ENCODE measurements at places on chromosomes 5 and 9.
A peak's percentile ranks its signal among the peaks of the same experiment; 100 is the strongest.

DNA sequence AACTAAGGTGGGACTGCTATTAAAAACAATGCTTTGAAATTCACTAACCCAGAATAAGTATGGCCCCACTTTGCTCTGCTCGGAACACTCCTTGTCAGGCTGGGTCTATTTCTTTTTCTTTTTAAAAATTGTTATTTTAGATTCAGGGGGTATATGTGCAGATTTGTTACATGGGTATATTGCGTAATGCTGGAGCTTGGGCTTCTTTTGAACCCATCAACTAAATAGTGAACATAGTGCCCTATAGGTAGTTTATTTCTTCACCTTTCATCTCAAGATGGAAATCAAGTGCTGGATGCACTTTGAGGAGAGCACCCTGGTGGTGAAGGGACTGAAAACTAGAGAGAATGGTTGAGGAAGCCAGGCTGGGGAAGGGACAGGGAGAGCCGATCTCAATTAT, 51.0 kb downstream of the GLRA1 start:
- DNase-seq = no peak

GRCh38 chr5:155019601-155020226, 6.2 kb downstream of the KIF4B start:
- DNase-seq = no peak

GRCh38 chr9:128096616-128097536, 28.8 kb downstream of the SLC25A25 start:
- DNase-seq = no peak

DNA sequence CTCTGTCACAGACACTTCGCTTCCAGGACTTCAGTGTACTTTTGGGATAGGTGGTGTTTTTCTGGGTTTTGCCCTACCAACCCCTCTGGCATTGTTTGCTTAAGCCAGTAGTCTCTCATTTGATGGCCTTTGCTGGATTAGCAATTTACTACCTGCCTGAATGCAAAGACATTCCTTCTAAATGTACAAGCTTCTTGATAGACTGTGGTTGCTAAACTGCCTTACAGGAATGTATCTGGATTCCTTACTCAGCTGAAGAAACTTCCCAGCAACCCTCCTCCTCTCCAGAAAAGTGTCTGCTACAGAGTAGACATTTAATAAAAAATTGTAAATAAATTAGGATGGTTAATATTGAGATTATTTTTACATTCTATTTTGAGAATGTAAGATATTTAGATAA, 1916.7 kb downstream of the EFNA5 start:
- no peak for DNase-seq

DNA sequence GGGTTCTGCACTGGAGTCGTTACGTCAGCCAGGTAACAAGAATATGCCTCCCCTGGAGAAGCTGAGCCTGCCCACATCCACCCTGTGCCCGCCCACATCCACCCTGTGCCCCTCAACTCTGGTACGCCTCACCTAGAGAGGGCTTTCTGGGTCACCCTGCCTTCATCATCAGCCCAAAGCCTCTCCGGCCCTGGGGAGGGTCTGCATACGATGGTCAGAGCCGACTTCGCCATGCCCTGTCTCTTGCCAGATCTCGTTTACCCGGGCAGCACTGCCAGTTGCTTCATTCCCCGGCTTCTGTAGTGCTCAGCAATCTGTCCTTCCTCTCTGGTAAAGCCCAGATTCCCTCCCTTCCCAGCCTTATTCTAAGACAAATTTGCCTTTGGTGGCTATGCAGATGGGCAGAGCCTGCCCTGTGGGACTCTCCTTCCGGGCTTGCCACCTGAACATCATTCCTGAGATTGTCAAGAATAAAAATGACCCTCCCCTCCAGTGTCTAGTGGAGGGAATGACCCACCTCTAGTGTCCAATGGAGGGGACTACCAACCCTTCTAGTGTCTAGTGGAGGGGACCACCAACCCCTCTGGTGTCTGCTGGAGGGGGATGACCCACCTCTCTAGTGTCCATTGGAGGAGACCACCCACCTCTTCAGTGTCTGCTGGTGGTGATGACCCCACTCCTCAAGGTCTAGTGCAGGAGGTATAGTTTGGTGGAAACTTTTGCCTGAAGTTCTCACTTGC, 3.4 kb downstream of the PLEKHG4B start:
- DNase-seq = no peak

DNA sequence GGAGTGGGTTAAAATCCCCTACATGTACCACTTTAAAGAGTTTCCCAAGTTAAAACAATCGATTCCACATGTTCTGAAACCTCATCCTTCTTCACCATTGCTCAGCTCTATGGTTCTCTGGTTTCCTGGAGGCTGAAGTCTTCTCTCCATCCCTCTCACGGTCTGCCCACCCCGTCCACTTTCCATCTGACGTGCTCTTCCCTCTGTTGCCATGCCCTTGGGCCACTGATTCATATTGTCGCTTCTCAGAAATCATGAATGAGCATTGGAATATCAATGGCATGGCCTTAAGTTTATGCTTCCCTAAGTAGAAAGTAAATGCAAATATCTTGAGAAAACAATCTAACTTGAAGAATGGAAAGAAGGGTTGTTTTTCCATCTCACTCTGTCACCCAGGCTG, 30.9 kb downstream of the GDNF start:
- DNase-seq = no peak

GRCh38 chr5:55347786-55348185, 40.0 kb downstream of the MTREX start:
- DNase-seq = no peak

GRCh38 chr9:16068476-16068875, 515.6 kb downstream of the CCDC171 start:
- DNase-seq = no peak

DNA sequence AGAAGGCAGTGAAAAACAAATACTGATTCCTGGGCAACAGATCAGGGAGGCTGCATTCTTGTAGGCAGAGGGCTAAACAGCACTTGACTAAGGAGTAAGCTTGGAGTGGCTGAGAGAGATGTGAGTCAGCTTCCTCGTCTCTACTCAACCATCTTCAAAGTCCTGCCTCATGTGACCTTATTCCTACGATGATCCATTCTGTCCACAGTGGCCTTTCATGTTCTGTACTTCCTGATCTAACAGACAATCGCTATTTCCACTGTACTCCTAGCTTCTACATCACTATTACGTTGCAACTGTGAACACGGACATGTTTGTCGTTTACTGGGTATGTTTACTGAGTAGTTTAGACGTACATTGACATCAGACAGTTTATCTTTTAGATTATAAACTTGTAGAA, 365.4 kb downstream of the ARL15 start:
- DNase-seq = no peak

DNA sequence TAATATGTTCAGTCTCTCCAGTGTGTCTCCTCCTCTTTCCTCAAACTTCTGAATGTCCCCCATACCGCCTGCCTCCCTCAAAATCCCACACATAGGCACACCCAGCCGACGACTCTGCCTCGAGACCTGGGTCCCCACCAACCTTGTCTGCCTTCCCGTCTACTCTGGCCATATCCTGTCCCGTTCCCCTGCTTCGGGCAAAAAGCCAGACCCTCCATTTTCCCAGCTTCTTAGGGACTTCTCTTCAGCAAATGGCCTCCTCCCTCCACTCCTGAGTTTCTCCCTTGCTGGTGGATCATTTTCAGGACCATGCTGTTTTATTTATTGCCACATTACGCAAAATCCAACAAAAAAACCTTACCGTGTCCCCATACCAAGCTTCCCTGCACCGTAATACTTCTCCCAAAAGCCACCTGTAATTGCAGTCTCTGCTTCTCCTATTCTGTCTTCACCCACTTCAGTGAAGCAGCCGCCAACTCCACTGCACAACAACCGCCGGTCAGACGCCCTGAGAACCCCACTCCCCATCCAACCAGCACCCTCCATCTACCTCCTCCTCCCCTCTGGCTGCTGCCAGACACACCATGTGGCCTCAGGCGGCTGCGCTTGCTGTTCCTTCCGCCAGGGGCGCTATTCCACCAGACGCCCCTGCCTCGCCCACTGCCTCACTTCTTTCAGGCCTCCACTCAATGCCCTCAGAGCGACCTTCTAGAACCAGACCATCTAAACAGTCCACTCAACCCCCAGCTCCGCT, 117.0 kb downstream of the TRPM6 start:
- no peak for DNase-seq

DNA sequence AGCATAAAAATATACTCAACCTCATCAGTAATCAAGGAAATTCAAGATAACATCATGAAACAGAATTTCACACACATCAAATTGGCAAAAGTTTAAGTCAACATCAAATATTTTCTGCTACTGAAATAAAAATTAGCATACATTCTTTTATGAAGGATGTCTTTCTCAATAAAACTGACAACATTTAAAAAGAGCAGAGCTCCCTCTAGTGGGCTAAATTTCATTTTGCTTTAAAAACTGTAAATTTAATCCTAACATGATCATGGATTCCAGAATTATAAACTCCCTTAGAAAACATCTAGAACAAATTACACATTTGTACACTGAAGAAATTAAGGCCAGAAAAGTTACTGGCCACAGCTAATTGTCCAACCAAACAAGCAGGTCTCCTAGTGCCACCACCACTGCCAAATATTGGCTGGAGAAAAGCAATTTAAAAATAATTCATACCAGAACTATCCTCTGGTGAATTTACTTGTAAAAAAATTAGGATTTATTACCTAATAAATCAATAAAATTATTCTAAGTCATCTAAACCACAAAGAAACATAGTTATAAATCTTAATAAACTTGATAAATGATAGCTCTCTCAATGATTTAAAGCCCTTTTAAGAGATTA, 31.2 kb downstream of the DEPDC1B start:
- DNase-seq = no peak

DNA sequence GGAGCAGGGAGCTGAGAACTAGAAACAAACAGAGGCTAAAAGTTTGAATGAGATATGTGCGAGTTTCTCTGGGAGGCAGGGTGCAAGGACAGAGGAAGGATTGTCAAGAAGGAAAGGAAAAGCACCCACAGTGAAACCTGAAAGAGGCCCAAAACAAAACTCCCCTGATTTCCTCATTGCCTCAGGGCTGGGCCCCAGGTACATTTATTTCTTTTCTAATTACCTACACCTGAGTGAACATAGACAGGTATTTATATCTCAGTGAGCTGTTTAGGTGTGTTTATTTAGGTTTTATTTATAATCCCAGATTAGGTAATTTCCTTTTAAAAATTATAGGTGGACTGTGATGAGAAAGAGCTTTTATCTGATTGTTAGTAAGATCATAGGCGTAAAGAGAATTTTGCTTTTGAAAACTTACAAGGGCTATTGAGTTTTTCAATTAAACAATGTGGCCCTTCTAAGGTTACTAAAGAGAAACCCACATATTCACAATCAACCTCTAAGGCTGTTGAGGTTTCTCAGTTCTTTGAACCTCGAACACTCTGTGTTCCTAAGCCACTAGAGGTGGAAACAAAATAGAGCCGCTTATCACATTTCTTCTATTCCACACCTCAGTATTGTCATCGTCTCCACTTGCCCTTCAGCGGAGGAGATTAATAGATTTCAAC, 344.8 kb downstream of the ZNF608 start:
- no peak for DNase-seq

DNA sequence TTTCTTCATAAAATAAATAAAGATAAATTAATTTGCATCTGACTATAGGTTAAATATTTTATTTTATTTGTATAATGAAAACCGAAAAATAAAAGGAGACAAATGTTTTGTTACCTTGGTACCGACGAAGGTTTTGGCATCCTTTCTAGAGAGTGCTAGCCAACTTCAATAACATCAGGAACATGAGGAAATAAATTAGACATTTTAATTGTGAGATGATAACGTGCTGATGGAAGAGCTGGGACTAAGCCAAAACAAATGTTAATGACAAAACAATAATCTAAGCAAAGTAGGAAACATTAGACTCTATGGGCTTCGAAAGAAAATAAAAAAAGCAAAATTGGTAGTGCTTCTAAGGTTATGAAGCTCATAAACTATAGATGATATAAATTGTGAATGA, 201.0 kb downstream of the IRX2 start:
- no peak for DNase-seq

GRCh38 chr9:135864447-135865049, 42.8 kb downstream of the CAMSAP1 start:
- DNase-seq = no peak

DNA sequence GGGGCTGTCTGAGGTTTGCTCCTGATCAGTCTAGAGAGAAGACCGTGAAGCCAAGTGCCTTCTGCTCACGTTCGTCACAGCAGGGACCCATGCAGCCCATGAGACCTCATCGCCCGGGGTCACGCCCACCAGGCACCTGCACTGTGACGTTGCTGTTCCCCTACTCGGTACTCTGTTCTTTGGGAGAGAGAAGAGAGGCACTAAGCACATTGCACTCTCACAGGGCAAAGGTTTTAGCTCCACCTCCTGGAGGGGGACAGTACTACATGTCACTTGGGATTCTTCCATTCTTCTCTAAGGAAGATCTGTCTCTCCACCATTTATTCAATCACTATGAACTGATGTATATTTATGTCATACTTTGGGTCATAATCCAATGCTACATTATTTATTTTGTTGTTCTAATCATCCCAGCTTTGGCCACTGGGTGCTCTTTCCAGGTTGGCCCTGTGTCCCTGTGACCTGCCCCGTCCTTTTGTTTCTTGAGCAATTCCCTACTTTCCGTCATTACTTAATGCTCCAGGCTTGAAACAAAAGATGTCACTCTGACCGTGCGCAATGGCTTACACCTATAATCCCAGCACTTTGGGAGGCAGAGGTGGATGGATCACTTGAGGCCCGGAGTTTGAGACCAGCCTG, 31.4 kb upstream of the BRD3 start:
- no peak for DNase-seq

GRCh38 chr5:132456296-132456986, 34.1 kb downstream of the IRF1 start:
- DNase-seq = no peak

DNA sequence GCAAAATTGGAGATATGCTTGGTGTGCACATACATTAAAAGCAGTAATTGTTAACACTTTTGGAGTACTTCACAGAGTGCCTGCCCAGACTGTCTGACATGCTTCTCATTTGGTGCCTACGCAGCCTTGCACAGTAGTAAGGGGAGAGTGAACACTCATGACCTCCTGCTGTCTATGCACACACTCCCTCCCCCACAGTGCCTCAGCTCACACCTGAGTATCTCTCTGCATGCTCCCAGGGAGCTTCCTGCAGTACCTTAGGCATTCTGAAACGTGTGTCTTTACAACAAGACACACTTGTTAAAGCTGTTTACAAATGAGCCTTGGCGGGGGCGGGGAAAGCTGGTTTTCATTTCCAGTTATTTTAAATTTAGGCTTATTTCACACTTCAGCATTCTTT, 18.0 kb downstream of the MAP3K1 start:
- no peak for DNase-seq

DNA sequence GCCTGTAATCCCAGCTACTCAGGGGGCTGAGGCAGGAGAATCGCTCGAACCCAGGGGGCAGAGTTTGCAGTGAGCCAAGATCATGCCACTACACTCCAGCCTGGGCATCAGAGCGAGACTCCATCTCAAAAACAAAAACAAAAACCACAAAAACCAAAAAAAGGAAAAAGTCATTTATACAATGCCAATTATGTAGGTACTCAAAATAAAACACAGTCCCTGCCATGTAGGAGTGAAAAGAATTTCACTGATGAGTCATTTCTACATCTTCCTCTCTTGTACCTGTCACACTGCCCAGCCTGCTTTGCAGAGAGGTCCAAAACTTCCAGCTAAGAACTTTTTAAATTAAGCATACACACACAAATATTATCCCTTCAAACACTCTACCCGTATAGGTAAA, 215.8 kb downstream of the EPB41L4A start:
- DNase-seq = no peak

GRCh38 chr5:87340716-87341115, 72.0 kb downstream of the CCNH start:
- DNase-seq = no peak

GRCh38 chr9:12760758-12761157, 14.1 kb upstream of the LURAP1L start:
- no peak for DNase-seq

- DNase-seq = peak; percentile 7
Measured at GRCh38 chr9:97703437-97704344, 6.6 kb upstream of the XPA start.
